ENCODE measurements at places on chromosomes 3 and 15.

- no peak for DNase-seq
Measured at GRCh38 chr3:146343551-146343950, 92.6 kb upstream of the PLSCR4 start.

- DNase-seq: peak; percentile 41
Measured at GRCh38 chr15:67098768-67099282, 33.4 kb downstream of the SMAD3 start.

- no peak for DNase-seq
Measured at GRCh38 chr15:68354268-68354667, 76.7 kb downstream of the FEM1B start.

- DNase-seq: peak; percentile 32
Measured at GRCh38 chr15:70140543-70141375, 43.0 kb upstream of the TLE3 start.

DNA sequence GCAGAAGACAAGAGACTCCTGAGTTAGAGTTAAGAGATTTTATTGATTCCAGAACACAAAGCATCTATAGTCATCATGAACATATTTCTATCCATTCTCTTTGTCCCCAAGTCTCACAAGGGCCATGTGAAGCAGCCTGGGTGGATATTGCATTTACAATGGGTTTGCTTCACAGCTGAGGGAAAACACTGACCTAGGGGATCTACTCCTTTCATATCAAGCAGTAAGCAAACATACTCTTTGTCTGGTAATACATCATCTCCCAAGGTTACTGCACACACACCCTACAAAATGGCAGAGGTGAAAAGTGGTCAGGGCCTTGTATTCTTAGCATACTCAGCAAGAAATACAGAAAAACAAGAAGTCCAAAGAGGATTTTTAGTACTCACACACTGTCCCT lies 267.7 kb upstream of the BCHE start:
- DNase-seq: no peak

GRCh38 chr15:34359416-34359815 lies 7.6 kb downstream of the LPCAT4 start:
- peak; percentile 63 for DNase-seq

DNA sequence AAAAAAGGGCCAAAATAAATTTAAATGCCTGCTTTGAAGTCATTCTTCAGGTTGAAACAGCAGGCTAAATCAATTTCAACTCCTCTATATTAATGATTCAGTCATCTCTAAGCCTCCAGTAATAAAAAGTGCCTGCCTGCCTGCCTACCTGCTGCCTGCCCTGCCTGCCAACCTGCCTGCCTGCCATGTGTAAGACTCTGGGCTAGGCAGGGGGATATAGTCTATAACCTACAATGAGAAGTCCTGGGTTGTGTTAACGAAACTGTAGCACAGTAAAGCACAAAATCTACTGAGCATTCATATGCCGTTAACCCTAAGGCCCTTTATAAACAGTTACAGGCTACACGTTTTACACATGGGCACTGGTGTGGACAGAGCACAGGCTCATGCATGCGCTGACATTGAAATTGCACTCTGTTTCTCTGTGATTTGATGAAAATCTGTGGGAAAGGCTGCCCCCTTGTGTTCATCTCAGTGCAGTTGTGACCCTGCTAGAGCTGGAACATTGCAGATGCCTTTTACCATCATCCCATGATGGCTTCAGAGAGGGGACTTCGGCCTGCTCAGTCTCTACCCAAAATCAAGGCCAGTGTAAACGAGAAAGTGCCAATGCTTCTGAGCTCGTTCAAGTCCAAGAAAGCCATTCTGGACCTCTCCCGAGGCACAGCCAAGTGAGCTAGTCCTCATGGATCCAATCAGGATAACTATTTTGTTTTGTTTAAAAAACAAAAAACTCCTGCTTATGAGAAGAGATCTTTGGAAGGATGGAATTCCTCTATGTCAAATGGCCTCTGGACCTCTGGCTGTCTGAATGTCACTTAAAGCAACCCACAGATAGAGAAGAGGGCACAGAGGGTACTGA lies 64.6 kb downstream of the EFL1 start:
- peak; percentile 75 for DNase-seq

DNA sequence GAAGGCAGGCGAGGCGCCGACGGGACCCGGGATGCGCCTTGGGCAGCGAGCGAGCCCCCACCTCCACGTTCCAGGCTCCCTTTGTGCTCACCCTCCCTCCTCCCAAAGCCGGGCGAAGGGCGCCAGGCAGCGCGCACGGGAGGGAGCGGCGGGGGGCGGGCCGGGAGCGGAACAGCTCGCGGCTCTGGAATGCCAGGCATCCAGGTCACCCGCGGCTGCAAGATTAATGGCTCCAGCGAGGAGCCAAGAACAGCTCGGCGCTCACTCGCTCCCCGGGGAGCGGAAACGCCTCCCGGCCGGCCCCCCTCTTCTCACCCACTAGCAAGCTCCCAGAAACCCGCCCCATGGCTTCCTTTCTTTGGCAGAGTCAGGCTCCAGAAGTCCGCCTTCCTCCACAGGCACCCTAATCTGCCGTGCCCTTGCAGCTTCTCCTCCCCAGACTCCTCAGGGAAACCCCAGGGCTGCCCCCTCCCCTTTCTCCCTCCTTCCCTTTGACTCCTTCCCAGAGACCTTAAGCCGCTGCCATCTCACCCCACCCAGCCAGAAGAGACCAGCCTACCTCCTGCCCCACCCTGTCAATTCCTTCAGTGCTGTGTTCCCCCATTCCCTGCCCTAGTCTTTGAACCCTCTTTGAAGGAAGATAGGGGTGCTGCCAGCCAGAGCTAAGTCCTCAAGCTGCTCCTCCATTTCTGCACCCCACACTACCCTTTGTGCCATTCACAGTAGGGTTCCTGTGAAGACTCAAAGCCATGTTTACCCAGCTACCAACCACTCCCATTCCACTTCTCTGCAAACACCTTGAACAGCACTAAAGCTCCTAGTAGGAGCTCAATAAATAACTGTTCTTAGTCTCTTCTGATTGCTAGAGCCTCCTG lies 9.9 kb downstream of the AMOTL2 start:
- peak; percentile 95 for DNase-seq

GRCh38 chr15:60875681-60876080 lies 353.4 kb downstream of the RORA start:
- no peak for DNase-seq

- DNase-seq: peak; percentile 23
Measured at GRCh38 chr15:60155661-60156060, 151.6 kb downstream of the FOXB1 start.

DNA sequence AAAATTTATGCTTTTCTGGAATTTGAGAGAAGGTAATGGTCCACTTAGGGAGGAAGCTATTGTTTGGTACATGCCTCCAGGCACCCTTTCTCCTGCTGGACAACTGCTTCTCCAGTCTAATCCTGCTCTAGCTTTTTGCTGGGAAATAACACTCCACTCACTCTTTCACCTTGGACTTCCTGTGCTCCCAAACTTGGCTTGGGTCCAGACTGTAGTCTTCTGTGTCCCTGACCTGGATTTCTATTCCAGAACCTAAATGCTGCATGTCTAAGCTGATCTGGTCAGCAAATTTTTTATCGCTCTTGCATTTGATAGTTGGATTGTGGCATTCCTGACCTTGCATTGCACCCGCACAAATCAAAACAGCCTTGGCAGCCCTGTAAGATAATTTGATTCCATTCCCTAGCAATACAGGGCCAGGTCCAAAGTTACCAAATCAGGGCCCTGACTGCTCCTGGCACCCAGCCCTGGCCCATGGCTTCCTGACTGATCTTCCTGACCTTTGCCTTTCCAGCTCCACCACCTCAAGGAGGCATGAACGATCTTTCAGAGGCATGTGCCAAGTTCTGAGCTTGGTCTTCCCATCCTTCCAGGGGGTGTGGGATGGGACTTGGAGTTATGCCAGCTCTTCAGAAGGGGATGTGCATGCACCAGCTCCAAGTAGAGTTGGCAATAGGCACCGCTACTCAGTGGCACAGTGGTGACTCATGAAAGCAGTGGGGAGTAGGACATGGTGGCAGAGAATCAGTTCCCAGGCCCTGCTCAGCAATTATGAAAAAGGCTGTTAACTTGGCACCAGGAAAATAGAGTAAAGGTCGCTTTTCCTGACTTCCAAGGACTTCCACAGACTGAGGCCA lies 43.9 kb upstream of the GOLGA8J start:
- peak; percentile 8 for DNase-seq

DNA sequence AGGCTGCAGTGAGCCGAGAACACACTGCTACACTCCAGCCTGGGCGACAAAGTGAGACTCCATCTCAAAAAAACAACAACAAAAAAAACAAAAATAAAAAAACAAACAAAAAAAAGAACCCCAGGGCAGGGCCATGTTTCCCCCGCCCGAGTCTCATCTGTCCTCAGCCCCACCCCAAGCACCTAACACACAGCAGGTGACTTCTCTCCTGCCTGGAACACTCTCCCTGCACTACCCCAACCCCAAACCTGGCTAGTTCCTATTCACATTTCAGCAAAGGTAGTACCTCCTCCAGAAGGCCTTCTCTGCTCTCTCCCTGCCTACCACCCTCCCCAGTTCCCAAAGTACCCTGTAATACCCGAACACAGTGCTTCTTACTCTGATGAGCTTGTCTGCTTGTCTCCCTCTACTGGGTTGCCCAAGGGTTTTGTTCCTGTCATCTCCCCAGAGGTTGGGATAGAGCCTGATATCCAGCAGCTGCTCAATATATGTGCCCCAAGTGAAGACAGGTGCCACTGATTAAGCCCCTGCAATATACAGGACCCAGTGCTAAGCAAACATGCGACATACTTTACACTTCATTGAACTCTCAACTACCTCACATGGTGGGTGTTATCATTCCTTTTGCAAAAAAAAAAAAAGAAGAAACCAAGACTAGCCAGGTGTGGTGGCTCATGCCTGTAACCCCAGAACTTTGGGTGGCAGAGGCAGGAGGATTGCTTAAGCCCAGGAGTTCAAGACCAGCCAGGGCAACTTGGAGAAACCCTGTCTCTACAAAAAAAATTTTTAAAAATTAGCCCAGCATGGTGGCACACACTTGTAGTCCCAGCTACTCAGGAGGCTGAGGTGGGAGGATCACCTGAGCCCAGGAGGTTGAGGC lies 103.6 kb downstream of the DAPK2 start:
- no peak for DNase-seq

Measured in epithelial cell of esophagus (primary cell).